Inflammatory macrophage treated with lipopolysaccharide for 1 hour (primary cell): ENCODE measurements at places on chromosomes 6 and 20.

GRCh38 chr6:143150281-143150680, 89.6 kb downstream of the AIG1 start:
- DNase-seq, result peak; percentile 44

GRCh38 chr6:75952128-75952527, 120.3 kb downstream of the IMPG1 start:
- no peak for DNase-seq

DNA sequence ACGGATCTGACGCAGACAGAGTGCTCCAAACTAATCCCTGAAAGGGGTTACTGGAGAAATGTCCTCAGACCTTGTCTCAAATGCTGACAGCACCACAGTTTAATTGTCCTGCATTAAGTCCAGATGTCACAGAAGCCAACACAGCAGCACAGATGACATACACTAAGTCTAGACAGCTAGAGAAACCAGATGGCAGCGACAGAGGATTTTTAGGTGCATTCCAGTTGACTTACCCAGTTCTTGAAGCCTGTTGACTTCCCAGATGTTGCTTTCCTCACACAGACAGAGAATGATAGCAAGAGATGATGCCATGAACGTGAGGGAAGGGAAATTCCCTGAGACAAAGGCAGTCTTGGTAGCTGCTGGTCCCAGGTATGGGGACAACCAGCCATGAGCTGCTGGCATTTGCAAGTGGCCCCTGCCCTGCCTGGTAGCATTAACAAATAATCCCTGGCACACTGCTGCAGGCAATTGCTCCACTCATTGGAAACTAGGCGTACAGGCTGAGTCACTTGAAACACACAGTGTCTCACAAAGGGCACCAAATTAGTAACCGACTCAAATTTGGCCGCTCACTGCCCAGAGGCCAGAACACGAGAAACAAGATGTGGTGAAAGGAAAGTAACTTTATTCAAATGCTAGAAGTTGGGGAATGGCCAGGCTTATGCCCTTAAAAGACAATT, 52.2 kb downstream of the ADGB start:
- DNase-seq, result no peak

DNA sequence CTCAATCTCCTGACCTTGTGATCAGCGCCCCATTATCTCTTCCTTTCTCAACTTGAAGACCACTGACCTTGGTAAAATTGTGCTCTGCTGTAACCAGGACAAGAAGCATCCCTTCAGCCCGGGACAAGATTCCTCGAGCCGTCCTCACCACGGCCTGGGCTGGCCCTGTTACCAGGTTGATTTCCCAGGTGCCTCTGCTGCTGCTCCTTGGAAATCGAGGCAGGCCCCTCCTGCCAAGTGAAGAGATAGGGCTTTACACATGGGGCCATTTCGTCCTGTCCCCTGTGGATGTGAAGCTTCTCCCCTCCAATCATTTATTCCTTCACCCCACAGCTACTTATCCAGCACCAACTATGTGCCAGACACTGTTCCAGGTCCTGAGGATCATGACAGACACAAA, 21.5 kb downstream of the RAB44 start:
- no peak for DNase-seq

- DNase-seq, result no peak
These were observed 5.5 kb downstream of the EDN1 start for GRCh38 chr6:12295558-12296254.

GRCh38 chr6:87919001-87919400, 128.6 kb upstream of the SPACA1 start:
- DNase-seq, result no peak

DNA sequence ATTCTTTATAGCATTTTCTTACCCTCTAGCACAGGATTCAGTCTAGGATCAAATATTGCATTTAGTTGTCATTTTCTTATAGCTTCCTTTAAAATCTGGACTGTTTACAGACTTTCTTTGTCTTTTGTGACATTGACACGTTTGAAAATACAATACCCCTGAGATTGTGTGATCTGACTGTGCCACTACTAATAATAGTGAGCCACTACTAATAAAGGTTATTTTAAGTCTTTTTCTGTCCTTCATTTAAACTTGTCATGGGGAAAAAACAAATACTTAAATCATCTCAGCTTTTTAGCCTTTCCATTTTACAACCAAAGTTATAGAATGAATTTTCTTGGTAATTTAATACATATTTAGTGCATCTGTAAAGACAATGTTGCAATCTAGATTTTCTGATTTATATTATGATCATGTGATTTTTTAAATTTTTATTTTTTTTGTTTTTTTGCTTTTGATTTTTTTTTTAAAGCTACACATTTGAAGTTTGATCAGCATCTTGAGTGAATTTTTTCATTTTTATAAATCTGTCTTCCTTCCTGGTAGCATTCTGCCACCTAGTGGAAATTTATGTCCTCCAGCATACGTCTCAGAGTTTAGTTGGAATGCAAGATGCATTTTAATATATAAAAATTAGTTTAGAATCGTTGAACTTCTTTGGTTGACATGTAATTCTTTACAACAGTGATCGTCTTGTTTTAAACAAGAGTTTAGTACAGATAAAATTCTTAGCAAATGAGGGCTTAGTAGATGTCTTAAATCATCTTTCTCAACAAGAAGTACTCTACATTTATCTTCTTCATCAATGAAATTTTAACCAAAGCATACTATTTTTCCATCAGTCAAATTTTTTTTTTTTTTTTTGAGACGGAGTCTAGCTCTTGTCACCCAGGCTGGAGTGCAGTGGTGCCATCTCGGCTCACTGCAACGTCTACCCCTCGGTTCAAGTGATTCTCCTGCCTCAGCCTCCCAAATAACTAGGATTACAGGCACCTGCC, 119.4 kb downstream of the NCOA3 start:
- DNase-seq, result peak; percentile 71

GRCh38 chr20:34532756-34533155, 16.5 kb downstream of the DYNLRB1 start:
- DNase-seq, result no peak

GRCh38 chr6:26420688-26421171, 18.7 kb downstream of the BTN3A1 start:
- peak; percentile 20 for DNase-seq

GRCh38 chr20:38372806-38373205, 26.5 kb downstream of the LBP start:
- DNase-seq, result no peak

- no peak for DNase-seq
These were observed 22.7 kb downstream of the PIM1 start for GRCh38 chr6:37192666-37193065.

DNA sequence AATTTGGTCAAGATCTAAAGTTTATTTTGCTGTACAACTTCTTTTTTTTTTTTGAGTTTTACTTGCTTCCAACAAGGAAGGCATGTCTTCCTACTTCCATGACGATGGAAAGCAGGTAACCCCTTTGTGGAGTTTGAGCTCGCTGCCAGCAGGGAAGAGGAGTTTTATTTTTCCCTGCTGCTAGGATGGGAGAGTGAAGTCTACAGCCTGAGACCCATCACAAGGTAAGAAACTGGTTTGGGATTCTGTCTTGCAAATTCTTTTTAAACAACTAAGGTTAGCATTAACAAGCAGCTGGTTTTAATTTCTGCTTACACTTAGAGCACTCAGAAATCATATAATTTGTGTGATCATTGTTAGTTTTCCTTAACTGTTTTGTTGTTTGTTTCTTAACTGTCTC, 108.0 kb upstream of the MAP3K4 start:
- no peak for DNase-seq

DNA sequence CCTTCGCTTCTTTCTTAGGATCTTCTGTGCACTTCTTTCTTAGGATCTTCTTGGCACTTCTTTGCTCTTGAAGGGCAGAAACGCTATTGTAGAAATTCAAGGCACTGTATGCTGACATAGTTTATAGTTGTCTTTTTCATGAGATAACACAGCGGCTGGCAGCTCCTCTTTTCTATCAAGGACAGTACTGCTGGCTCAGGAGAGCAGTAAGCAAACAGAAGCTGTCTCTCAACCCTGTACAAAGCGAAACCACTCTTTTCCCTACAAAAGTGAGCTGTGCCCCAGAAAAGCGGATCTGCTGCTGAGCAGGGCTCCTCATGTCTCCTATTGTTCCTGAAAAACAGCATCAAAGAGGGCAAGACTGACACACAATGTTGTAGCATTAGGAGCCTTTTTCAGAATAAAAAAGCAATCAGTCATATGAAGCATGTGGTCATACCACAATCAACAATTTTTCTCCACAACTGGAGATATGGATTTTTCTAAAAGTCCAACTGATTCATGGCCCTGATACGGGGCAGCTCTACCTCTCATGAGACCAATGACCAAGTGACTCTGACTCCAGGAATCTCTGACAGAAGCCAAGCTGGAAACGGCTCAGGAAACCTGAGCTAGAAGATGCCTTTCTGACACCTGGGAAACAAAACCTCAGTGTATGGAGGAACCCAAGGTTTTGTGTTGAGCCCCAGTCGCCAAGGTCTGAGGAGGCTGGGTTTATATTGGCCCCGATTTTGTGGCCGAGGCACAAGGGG, 255.9 kb downstream of the ESR1 start:
- DNase-seq, result no peak

DNA sequence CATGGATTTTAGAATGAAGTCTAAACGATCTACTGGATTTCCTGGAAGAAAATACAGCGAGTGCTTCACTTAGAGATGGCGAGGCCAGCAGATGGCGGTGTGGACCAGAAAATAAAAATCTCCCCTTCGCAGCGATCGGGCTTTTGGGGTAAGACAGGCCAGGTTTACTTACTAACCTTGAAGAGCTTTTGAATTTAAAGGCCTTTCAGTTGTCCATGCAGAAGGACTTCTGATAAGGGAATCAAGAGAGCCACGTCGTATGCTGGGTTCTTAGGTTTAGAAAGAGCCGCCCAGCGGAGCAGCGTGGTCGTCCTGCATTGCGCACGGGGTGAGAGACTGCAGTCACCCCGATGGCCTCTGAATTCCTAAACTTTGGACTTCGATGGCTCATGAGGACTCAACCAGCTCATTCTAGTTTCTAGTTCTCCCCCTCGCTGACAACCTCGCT, 125.2 kb upstream of the RALGAPA2 start:
- DNase-seq, result peak; percentile 69

DNA sequence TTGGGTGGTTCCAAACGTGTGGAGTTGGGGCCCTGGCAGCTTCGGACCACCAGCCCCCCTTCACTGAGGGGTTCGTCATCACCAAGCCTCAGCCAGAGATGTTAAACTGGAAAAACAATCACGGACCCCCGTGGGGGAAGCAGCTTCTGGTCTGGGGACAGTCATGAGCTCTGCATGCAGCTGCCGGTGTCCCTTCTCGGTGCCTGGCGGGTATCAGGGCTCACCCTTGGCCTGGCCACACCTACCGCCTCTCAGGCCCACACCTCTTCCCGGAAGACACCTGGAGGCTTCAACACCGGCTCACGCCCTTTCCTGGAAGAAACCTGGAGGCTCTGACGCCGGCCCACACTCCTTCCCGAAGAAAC, 77.8 kb upstream of the BHLHE23 start:
- DNase-seq, result no peak

GRCh38 chr6:83459663-83460062, 28.8 kb upstream of the ME1 start:
- peak; percentile 44 for DNase-seq

DNA sequence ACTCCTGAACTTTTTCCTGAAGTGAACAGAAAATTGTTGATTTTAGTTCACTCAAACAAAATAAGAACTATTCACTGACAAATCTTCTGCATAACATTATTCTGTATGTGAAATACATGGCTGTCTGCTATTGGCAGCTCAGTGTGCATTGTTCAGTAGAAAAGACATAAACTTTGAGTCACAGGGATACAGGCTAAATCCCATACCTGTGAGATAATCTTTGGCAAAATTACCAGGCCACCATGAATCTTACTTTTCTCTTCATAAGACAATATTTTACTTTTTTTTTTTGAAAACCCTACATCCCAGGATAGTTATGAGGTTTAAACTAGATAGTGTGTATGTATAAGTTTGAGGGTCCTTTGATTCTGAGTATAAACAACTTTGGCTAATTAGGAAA, 224.8 kb downstream of the GRM1 start:
- DNase-seq, result no peak

GRCh38 chr20:31977080-31977479, 9.1 kb downstream of the XKR7 start:
- DNase-seq, result no peak

DNA sequence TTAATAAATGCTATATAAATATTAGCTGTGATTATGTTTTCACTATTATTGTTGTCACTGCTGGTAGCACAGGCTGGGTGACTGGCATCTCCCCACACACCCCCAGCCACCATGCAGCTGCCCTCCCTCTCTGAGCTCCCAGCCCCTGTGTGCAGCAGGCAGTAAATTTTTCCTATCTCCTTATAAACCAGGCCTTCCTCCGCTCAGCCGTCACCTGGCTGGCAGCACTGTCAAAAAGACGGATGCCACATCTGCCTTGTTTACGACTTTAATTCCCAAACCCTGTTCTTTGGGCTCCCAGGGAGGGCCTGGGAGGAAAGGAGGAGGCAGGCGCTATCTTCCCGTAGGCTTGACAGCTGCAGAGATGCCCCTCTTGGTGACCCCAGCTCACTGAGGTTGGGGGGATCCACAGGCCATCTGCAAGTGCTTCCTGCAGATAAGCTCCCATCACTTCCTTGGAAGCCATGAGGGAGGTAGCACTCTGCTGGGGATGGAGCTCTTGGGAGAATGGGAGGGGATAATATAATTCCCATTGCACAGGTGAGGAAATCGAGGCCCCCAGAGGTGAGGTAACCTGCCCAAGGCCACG, 94.5 kb downstream of the GRM4 start:
- DNase-seq, result no peak

DNA sequence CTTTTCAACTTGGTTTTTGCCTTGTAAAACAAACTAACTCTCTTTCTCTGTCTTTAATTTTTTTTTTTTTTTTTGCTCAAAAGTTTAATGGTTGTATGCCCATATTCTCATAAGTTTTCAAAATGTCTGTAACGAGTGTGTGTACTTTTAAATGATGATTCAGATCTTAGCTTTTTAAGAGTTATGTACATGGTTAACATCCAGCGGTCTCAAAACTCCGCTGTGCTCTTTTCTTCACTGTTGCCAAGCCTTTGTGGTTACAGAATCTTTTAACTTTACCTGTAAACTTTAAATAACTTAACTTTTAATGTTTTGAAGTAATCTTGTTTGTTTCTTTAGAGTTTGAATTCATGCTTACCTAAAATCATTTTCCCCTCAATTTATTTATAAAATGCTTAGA, 133.0 kb downstream of the SAMD5 start:
- DNase-seq, result no peak

GRCh38 chr6:8000636-8001035, 63.6 kb downstream of the BLOC1S5 start:
- DNase-seq, result no peak

- no peak for DNase-seq
These were observed 713 bp upstream of the RNF144B start for GRCh38 chr6:18386298-18386976.

DNA sequence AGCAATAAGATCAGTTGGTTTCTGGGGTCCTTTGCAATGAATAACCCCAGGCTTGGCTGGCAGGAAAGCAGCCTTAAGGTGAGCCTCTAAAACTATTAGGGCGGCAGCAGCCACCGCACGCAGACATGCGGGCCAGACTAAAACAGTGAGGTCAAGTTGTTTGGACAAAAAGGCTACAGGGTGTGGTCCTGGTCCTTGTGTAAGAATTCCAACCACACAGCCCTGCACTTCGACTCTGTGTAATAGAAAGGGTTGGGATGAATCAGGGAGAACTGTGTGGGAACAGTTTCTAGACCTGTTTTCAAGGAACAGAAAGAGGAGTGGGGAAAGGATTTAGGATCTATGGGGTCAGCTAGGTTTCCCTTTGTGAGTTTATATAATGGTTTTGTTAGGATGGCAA, 237.6 kb downstream of the SMOC2 start:
- no peak for DNase-seq
